ENCODE measurements at places on chromosomes 16 and 17.

DNA sequence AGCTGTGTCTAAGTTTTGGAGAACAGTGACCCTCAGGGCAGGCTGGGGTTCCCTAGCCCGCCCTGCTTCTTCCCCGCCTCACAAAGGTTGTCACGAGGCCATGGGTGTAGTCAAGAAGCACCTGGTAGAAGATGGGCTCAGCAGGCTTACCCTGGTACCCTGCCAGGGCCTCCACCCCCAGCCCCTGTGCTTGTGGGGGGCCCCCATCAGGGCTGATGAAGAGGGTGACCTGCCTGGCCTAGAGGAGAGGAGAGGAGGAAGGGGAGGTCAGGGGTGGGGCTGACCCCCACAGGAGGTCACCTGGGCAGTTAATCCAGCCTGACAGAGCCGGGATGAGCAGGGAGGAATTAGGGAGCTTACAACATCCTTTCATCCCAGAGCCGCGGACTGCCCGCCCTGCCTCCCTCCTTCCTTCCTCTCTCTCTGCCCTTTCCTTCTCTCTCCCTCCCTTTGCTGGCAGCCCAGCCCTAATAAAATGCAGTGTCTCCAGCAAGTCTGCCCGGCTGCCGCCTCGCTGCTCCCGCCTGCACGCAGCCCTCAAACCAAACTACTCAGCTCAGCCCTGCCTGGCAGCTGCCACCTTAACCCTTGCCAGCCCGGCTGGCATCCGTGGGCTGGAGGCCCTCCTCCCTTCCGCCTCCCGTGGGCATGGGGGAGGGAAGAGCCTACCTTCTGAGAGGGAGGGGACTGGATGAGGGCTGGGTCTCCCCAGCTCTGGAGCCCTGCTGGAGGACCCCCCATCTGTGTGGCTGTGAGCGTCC is 7.2 kb downstream of the DLX3 start:
- DNase-seq = no peak

DNA sequence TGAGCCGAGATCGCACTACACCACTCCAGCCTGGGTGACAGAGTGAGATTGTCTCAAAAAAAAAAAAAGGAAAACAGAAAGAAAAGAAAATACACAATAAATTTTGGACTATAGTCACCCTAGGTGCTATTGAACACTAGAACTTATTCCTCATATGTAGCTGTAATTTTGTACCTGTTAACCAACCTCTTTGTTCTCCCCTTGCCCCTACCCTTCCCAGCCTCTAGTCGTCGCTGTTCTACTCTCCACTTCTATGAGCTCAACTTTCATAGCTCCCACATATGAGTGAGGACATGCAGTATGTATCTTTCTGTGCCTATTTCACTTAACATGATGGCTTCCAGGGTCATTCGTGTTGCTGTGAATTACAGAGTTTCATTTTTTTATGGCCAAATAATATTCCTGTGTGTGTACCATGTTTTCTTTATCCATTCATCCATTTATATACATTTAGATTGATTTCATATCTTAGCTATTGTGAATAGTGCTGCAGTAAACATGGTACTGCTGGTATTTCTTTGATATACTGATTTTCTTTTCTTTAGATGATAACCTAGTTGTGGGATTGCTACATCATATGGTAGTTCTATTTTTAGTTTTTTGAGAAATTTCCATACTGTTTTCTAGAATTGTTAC is 28.3 kb downstream of the VPS35L start:
- no peak for DNase-seq

- DNase-seq = no peak
These were observed 79.0 kb downstream of the GAS7 start for GRCh38 chr17:10119203-10120108.

DNA sequence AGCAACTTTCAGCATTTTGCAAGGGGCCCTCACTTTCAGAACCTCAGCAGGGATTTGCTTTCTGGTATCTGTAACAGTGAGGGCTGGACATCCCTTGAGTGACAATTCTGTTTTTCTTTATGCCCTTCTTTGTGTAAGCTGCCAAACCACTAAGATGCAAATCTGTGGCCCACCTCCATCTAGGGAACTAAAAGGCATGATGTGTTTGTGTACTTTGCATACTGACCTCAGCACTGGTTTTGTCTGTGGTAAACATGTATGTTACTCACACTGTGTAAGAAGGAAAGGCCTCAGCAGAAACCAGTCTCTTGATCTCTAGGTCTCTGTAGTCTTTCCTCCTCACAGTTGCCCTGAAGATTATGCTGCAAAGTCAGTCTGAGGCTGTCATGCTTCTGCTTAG is 396.6 kb upstream of the DYNLRB2 start:
- DNase-seq = no peak

- DNase-seq = no peak
These were observed at the start of gene IL4R for GRCh38 chr16:27313422-27314160. Gene IL4R (plus strand): TSS chr16:27313974. CDS start chr16:27340204, 26,230 bp downstream.

- no peak for DNase-seq
These were observed 42.0 kb downstream of the MGAT5B start for GRCh38 chr17:76909971-76910760.

- DNase-seq = no peak
These were observed 53.0 kb downstream of the NFAT5 start for GRCh38 chr16:69618721-69619120.

DNA sequence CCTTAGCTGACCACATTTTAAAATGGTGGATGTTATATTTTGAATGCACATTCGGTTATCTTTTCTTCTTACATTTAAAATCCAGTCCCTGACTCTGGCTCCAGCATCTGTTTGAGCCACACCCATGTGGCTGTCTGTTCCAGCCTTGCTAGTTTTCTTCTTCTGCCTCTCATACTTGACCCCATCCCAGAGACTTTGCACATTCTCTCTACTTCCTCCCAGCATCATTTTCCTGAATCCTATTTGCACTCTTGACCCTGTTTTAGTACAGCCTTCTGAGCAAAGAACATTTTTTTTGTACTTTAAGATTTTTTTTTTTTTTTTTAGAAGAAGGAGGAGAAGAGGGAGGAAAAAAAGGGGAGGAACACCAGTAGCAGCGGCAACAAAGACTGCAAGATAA is 23.3 kb upstream of the MAF start:
- DNase-seq = no peak

DNA sequence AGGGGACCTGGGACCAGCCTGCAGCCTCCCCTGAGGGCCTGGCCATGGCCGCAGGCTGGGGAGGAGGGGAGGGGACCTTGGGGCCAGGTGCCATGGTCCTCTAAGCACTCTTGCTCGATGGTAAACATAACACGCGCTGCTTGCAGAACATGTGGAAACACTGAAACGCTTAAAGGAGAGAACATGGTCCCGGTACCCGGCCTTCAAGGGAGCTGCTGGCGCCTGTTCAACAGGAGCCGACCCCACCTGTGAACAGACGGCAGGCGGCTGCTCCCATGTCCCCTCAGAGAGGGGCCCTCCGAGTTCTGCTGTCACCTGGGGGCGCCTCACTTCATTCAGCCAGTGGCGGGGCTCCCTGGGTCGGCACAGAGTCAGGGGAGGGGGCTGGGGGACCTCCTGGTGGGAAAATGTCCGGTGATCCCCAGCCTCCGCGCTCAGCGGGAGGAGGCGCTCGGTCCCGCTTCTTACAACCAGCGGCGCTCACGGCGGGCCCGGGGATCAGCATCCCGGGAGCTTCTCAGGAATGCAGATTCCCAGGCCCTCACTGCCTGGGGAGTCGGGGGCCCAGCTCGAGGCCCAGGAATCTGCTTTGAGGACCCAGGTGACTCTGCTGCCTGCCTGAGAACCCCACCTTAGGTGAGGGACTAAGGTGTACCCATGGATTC is 854 bp upstream of the SSTR5 start:
- DNase-seq = no peak
